Stimulated activated CD8-positive, alpha-beta memory T cell treated with anti-CD3 and anti-CD28 coated beads, Interleukin-4, amount 100 ng/mL, for 1 hour (primary cell): ENCODE measurements at places on chromosomes 16 and 17.

- DNase-seq: no peak
Measured at GRCh38 chr17:4316648-4317047, 49.8 kb downstream of the UBE2G1 start.

- no peak for DNase-seq
Measured at GRCh38 chr17:4947010-4947410, 1.3 kb downstream of the PFN1 start.

DNA sequence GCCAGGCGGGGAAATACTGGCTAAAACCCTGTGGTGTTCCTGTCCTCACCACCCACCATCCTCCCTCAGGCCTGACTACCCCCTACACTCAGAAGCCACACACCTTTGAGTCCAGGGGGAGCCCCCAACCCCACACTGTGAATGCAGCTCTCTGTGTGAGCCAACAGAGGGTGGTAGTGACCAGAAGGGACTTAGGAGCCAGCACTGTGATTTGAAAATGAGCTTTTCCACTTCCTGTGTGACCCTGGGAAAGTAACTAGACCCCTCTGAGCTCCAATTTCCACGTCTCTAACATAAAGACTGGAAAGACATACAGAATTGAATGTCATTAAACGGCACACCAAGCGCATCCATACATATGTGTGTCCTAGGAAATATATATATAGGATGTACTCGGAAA lies 58.7 kb downstream of the SDK2 start:
- no peak for DNase-seq

DNA sequence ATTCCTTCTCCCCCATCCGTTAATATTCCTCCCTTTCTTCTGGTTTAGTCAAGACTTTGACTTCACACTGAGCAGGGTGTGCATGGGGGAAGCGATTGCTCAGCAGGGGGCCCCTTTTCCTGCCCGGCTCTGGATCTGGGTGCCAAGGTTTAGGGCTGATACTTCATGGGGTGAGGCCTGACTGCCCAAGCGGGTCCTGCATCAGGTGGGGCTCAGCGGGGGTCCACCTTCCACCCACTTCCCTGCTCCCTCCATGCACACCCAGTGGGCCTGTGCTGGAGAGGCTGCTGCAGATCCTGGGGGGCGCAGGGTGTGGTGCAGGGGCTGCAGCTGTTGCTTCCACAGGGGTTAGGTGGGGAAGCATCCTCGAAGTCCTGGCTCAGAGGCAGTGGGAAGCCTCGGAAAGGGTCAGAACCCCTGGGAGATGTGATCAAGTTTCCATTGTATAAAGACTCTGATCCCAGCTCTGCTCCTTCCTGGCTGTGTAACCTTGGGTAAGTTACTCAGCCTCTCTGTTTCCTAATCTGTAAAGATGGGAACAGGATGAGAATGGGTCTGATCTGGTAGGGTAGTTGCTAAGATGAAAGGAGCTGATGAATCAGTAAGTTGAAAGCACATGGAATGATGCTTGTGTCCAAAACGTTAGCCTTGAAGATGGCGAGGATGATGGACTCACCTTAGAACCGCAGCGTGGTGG lies 53.3 kb downstream of the MGAT5B start:
- DNase-seq: no peak

DNA sequence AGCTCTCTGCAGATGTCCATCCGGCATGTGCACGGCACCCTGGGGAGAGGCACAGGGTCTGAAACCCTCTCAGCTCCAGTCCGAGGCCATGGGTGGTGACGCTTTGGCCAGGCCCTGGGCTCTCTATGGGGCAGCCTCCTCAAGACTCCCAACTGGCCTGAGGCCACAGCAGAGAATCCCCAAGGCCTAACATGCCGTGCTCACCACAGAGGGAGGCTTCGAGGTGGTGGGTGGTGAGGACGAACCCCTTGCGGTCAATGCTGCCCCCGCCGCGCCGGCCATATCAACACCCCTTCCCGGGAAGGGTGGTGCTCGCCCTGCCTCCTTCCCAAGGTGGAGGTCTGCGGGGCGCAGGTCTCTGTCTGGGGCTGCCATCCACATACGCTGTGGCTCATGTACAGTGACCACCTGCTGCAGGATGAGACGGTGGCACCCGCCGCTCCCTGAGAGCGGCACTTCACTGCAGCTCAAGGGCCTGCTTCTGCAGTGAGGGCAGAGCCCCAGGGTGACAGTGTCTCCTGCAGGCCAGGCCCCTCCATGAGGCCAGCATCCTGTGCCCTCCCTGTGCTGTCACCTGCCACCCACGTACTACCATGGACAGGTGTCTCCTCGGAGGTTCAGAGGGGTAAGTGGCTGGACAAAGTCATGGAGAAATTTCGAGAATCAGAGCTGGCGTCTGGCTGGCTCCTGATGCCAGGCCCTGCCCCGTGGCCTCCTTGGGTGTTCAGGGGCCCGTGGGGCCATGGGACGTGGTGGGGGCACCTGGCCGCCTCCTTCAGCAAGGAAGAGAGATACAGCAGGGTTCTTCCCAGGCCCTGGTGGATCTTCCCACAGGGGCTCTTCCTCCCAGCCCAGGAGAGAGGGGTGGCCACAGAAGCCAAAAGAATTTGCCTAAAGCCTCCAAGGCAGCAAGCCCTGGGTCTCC lies 54.6 kb upstream of the ACSF3 start:
- DNase-seq: no peak

GRCh38 chr17:17993366-17993765 lies 20.7 kb downstream of the DRC3 start:
- DNase-seq: no peak

GRCh38 chr16:12406926-12407690 lies 396.6 kb downstream of the CPPED1 start:
- no peak for DNase-seq

GRCh38 chr17:33389504-33390135 lies 96.5 kb upstream of the ASIC2 start:
- no peak for DNase-seq
